ENCODE measurements at places on chromosomes 2 and 18. TPM values are rescaled to one million over a fixed set of nuclear protein-coding genes. Genes with fewer than 3 reads are reported as not detected.

GRCh38 chr18:76615065-76615733 lies 120.2 kb upstream of the ZNF516 start:
- peaks cover 17% of the 10 kb centered on the region for H3K4me1 ChIP-seq
- H3K27ac ChIP-seq, result no peak overlapping the region
- no peak overlapping the region for H3K4me3 ChIP-seq
- H3K27me3 ChIP-seq, result peaks cover 4% of the 10 kb centered on the region

HTR2B gene
- 6.7 TPM for polyA plus RNA-seq

- no peaks in the 10 kb centered on the region for H3K27me3 ChIP-seq
- no peak overlapping the region for H3K27ac ChIP-seq
- H3K4me1 ChIP-seq, result no peaks in the 10 kb centered on the region
- no peaks in the 10 kb centered on the region for H3K36me3 ChIP-seq
Observed at GRCh38 chr2:18396329-18397010, 164.0 kb downstream of the RDH14 start.

DNA sequence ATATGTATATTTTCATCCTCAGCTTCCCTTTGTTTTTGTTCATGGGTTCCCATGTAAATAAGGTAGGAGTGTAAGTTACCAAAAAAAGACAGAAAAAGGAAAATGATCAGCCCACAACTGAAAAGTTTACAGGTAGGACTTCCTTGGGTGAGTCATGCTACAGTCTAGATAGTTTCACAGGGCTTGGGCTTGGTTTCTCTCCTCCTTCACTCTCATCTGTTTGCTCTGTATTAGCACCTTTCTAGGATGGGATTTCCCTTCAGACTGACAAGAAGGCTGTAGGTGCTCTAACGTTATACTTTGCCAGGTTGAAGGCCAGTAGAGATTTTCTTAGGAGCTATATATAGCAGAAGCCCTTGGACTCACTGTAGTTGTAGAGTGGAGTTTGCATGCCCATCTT lies 57.9 kb downstream of the FAM171B start:
- DNase-seq, result no peak
- H3K36me3 ChIP-seq, result no peaks in the 10 kb centered on the region
- no peak overlapping the region for H3K4me3 ChIP-seq
- H3K4me1 ChIP-seq, result no peaks in the 10 kb centered on the region

GRCh38 chr18:2914881-2915240 lies 68.1 kb downstream of the EMILIN2 start:
- DNase-seq, result no peak
- no peak overlapping the region for H3K4me3 ChIP-seq
- H3K27me3 ChIP-seq, result no peaks in the 10 kb centered on the region
- peaks cover 89% of the 10 kb centered on the region for H3K36me3 ChIP-seq

DNA sequence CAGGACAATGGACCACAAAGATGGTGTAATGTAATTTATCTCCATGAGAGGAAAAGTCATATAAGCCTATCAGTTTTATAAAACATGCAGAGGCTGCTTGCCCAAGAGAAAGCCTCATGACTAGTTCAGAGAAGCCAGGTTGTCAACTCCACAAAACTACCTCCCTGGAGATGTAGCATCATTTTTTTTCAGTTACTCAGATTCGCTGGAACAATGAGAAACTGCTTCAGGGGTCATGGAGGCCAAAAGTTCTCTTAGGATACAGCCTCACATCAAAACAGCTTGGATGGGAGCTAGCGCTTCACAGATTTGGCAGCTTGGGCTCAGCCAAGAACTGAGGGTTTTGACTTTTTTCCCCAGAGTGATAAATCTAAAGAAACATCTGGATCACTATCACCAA lies 263.5 kb downstream of the INSIG2 start:
- no peak overlapping the region for H3K27ac ChIP-seq
- no peaks in the 10 kb centered on the region for H3K36me3 ChIP-seq
- no peaks in the 10 kb centered on the region for H3K4me1 ChIP-seq

DNA sequence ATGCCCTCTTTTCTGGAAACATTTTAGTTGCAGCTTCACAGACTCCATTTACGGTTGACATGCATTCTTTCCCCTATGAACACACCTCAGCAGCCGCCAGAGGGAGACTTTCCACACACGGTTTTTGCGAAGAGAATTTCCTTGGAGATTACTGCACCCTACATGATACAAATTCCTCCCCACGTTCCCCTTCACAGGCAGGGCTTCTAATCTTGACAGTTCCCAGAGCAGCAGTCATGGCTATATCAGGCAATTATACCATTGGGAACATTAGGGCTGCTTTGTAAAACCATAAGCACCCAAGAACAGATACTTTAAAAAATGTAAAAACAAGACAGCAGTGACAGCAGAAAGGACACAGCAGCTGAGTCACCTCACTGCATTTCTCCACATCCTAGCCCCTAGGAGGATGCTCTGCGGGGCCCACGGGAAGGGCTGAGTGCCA lies 253.8 kb downstream of the TGIF1 start:
- H3K27me3 ChIP-seq, result no peaks in the 10 kb centered on the region
- no peak overlapping the region for H3K4me3 ChIP-seq
- no peak overlapping the region for H3K27ac ChIP-seq
- H3K4me1 ChIP-seq, result peaks cover 4% of the 10 kb centered on the region
- peak; percentile 71 for DNase-seq

DNA sequence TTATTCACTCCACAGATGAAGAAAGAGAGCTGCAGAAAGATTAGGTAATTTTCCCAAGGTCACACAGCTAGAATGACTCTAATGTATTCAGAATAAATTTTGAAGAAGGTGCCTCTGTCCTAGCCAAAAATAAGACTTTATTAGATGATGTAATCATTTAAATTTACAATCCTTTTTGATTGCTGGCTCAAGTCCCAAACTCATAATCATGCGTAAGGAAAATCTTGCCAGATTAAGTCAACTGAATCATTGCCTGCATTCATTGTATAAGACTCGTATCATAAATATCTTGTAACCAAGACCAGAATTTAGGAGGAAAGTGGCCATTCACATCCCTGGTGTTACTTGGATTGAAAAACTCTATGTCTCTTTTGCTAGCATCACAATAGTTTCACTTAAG lies 53.1 kb upstream of the STK39 start:
- no peak overlapping the region for H3K4me3 ChIP-seq
- no peak overlapping the region for H3K27ac ChIP-seq
- no peak for DNase-seq
- H3K27me3 ChIP-seq, result no peaks in the 10 kb centered on the region

DNA sequence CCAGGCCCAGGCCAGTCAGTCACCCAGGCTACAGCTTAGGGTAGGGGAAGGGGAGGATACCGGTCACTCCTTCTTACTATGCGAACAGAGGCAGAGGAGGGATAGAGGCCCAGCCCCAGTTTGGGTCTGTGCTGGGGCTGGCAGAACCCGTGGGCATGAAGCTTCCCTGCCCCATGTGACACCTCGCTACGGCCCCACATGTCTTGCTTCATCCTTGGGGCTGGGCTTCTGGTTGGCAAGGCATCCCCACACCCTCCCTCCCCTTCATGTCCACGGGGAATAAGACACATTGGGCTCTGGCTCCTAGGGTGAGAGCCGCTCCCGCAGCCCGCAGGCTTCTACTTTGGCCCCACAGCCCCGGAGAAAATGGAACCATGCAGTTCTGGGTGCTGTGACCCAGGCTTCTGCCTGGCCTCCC lies 32.4 kb downstream of the HS1BP3 start:
- peaks cover 43% of the 10 kb centered on the region for H3K36me3 ChIP-seq
- no peaks in the 10 kb centered on the region for H3K27me3 ChIP-seq
- no peak overlapping the region for H3K4me3 ChIP-seq
- peak overlapping the region; percentile 88 for H3K27ac ChIP-seq
- no peak for DNase-seq
- H3K4me1 ChIP-seq, result peaks cover 65% of the 10 kb centered on the region

DNA sequence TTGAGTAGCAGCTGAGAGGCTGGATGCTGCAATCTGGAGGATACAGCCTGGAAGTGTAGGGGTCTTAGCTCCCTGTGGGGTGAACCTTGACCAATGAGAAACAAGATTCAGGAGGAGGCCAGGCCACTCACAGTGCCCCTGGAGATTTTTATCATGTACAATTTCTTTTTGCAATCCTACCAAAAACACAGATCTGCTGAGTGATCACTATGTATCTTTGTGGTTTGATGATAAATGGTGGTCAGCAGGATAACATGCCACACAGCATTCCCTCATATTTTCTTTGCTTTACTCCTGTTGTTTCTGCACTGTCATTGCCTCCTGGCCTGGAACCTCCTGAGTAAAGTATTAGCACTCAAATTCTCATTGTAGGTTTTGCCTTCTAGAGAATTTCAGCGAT lies 357.9 kb downstream of the THSD7B start:
- H3K27me3 ChIP-seq, result no peaks in the 10 kb centered on the region
- no peak overlapping the region for H3K4me3 ChIP-seq
- H3K36me3 ChIP-seq, result no peaks in the 10 kb centered on the region

RGPD4 gene
- 0.01 TPM for polyA plus RNA-seq

RAD51AP2 gene
- polyA plus RNA-seq, result 0.06 TPM

- H3K4me3 ChIP-seq, result no peak overlapping the region
- H3K27me3 ChIP-seq, result no peaks in the 10 kb centered on the region
- no peak for DNase-seq
- H3K36me3 ChIP-seq, result no peaks in the 10 kb centered on the region
- H3K4me1 ChIP-seq, result no peaks in the 10 kb centered on the region
- no peak overlapping the region for H3K27ac ChIP-seq
Observed at GRCh38 chr2:80670763-80671162, 366.2 kb upstream of the LRRTM1 start.

DHRS9 gene
- polyA plus RNA-seq, result 0.48 TPM

DNA sequence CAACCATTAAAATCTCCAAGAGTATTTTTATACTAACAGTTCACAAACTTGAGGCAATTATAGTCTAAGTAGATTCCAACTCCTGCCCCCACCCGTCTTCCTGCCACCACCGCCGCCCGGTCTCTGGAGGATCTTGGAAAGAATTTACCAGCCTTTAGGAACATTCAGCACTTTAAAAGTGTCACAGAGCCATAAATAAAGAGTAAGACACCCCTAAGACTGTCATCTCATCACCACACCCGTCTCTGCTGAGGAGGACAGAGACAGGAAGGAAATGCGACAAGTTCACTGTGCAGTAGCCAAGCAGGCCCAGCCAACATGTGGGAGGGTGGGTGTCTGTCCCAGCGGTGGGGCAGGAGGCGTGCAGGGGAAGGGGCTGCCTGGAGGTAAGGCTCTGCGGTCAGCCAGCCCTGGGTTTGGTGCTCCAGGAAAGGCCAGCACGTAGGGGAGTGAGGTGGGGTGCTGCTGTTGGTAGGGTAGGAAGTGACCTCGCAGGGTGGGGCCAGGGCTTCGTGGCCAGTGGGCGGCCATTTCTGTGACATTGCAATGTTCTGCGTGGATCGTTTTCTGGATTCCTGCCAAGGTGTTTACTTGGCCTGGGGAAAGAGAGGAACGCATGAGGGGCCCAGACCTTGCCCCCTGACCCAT lies 111.6 kb downstream of the FAM210A start:
- no peak for DNase-seq
- H3K36me3 ChIP-seq, result no peaks in the 10 kb centered on the region
- peaks cover 34% of the 10 kb centered on the region for H3K27me3 ChIP-seq
- no peaks in the 10 kb centered on the region for H3K4me1 ChIP-seq
- H3K4me3 ChIP-seq, result no peak overlapping the region
